ENCODE measurements at places on chromosomes 11 and 22.

DNA sequence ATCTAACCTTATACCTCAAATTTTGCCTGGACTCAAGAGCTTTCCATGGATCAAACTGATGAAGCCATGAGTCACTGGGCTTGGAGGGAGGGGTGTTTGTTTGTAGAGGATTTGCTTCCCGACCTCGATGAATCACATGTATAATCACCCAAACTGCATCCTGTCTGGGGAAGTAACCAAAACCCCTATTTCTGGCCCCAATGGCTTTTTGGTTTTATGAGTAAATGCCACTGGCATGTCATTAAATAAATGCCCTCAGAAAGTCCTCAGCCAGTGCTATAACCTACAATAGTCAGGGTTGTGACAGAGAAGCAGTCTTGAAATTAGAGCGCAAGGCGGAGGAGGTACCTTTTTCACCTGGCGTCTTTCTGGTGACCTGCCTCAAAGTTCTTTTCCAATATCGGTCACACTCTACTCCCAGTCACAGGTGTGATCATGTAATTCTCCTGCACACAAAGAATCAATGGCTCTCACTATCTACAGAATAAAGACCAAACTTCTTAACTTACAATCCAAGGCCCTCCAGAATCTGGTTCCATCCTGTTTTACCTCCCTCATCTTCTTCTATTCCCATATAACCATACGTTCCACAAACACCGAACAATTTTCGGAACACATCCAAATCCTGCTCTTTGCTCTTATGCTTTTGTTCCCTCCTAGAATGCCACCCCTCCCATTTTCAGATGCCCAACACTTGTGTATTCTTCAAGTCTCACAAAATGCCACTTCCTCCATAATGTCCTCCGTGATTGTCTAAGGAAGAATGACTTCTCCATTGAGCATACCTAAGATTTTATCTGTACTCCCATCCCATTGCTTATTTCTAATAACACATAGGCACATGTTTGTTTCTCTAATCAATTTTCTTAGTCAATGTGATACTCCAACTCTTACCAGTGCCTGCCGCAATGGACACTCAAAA is 81.3 kb upstream of the BLID start:
- DNase-seq = no peak

DNA sequence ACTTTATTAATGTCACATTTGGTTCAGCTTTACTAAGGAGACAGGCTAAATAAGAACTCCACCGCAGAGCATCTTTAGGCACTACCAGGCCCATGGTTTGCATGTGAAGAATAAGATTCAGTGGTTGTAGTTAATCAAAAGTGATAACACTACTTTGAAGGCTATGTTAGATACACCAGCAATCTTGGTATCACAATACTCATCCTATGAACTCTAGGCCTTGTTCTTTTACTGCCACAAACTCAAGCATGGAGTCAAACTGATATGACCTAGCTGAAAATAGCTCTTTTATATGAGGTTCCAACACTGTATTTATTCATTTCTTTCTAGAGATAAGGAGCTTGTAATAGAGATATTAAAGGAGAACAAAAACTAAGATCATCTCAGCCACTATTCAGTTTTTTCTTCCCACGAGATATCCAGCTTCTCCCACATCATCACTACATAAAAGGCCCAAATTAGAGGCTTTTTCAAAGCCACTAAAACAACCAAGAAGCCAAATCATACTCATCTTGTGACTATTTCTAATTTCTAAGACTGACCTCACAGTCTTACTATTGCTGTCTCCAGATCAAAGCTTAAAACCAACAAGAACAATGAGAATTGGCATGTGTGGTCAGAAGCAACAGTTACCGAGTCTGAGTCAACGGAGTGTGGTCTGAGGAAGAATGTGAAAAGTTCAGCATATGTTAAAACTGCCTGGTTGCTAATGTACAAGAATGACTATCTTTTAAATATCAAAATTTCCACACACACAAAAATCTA is 25.1 kb upstream of the GUCY1A2 start:
- DNase-seq = no peak

DNA sequence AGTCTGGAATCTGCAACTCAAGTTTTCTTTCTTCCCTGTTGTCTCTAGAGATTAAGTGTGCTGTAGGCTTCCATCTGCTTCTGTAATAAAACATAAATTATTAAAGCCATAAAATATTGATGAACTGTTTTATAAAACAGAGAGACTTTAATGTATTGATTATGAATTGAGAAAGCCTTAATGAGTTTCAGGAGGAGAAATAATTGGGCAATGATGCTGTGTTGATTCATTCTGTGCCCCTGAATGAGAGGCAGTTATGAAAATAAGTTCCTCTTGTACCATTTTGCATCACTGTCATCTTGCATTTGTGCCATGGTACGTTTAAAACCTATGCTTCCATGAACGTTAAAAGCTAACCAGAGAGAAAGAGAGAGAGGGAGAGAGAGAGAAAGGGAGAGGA is 194.1 kb upstream of the LARGE1 start:
- no peak for DNase-seq

- no peak for DNase-seq
These were observed 86.7 kb downstream of the ALX4 start for GRCh38 chr11:44223238-44223637.

DNA sequence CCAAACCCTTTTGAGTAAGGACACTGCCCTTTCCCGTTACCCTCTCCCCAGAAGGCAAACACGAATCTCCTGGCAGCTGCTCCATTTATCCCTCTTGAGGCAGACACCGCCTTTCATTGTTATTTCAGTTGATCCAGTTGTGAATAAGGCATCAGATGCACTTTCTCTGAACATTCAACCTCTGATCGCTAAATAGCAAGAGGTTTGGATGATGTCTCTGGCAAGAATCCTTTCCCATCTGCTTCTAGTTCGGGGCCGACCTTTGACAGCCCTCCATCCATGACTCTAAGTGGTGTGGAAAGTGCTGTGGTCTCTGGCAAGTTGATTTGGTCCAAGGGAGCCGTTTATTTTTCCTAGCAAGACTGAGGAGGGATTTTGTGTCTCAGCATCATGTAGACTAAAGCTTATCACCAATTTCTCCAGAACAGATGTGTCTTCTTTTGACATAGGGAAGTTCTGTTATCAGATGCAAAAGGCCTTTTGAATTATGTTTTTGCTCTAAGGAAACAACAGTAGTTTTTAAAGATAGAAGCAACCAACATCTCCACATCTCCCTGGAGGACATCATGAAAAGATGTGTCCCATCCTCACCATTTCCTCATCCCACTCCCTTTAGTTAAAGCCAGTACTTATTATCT is 123.6 kb downstream of the CCDC34 start:
- no peak for DNase-seq

All from CD8-positive, alpha-beta T cell (primary cell).